ENCODE measurements at places on chromosomes 3 and 15.

DNA sequence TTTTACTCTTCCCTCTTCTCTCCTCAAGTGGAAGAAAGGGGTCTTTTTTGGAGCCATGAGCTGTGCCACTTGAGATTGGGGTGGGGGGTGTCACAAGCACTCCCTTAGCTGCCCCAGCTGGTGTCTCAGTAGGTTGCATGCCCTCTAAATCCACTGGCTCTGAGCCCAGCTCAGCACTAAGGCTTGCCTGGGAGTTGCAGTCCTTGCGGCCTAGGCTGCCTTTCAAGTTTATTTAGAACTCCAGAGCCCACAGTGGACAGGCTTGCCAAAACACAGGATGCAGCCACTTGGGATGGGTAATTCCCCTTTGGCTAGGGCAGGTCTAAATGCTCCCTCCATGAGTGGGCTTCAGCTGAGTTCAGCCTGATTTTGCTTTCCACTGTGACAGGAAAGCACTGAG, 24.7 kb downstream of the C3orf20 start:
- no peak for DNase-seq

DNA sequence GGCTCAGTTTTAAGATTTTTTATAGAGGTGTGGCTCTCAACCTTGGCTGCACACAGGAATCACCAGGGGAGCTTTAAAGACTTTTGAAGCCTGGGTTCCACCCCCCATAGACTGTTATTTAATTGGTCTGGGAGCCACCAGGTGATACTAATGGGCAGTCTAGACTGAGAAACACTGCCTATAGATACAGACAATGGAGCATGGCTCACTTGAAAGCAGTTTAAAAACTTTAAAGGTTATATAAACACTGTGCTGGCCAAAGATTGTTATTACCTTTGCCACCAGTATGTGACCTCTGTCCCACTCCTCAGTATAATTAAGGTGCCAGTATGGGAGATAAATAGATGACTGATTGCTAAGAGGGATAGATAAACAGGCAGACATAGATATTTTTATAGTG, 3.8 kb downstream of the GOLIM4 start:
- no peak for DNase-seq

- DNase-seq: no peak
Measured at GRCh38 chr3:933326-933725, 159.5 kb upstream of the CNTN6 start.

DNA sequence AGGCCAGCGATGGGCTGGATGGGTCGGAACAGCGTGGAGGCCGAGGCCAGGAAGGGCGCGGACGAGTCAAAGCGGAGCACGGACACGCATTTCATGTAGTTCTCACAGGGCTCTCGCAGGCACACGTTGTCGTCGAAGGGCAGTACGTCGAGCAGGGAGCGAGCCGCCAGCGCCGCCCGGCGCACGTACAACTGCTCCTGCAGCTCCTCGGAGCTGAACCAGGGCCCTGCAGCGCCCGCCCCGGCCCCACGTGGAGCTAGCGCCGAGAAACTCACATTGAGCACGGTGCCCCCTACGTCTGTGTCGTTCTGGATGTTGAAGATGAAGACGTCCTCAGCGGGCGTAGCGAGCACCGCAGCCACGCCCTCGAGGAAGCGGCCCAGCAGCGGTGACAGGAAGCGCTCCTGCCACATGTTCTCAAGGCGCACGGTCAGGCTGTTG, 5.8 kb downstream of the CELSR3 start:
- DNase-seq: no peak

GRCh38 chr3:172150913-172151650, 111.7 kb downstream of the FNDC3B start:
- DNase-seq: no peak

- no peak for DNase-seq
Measured at GRCh38 chr3:184679056-184679816, 32.6 kb downstream of the MAGEF1 start.

DNA sequence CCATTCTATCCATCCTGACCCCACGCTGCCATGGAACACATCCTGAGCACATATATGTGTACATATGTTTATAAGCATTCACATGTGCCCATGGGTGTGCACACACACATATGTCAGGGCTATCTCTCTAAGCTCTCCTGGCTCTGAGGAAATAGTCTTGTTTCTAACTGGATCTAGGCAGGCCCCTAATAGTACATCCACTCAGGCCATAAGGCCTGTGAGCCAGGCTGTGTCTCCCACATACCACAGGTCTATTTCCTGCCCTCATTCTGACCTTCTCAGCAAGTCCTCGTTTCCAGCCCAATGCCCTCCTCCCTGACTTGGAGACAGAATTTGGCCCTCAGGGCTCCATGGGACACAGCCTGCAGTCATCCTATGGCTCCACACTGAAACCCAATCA, 284.8 kb upstream of the CTNNB1 start:
- DNase-seq: no peak

DNA sequence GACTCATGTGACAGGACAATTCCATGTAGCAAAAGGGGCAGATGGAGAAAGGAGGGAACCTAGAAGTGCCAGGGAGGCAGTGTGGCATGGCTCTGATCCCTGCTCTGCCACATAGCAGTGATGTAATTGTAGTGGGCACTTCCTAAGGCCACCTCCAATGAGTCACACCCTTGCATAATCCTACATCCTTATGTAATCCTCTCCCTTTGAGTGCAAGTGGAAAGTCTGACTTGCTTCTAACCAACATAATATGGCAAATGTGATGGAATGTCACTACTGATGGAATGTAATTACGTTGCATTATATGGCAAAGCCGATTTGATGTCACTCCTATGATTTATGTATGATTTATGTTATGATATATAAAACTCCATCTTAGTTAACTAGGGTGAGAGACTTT, 72.9 kb upstream of the ATP2C1 start:
- no peak for DNase-seq

DNA sequence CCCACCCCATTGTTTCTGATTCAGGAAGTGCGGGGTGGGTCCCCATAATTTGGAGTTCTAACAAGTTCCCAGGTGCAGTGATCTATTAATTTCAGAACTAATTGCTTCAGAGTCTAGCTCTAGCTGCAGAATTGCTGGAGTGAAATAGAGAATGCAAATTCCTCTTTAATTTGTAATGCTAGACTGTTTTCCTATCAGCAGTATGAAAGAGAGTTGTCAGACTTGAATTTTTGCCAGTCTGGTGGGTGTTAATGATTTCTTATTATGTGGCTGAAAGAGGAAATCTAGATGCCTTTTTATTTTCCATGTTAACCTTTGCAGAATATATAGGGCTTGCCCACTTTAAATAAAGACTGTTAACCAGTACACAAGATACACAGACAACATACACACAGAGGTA, 23.7 kb downstream of the APH1B start:
- DNase-seq: no peak

DNA sequence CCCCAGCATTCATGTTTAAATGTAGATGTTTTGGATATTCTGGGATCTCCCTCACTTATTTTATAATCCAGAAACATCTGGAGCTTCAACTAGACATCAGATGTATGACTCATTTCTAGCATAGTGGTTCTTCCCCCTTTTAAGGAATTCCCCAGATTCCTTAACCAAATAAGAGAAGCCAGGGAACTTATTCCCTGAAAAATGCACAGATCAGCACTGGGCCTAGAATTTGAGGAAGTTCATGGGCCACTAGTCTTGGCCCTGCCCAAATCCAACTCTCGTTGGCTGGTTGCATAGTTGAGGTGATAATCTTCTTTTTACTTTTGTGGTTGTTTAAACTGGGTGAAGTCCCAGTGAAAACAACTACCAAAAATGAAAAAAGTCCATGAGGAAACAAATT, 20.4 kb downstream of the RARRES1 start:
- no peak for DNase-seq

- DNase-seq: no peak
Measured at GRCh38 chr3:53257465-53257864, 1.6 kb upstream of the TKT start.

GRCh38 chr3:146322216-146322817, 71.4 kb upstream of the PLSCR4 start:
- no peak for DNase-seq

DNA sequence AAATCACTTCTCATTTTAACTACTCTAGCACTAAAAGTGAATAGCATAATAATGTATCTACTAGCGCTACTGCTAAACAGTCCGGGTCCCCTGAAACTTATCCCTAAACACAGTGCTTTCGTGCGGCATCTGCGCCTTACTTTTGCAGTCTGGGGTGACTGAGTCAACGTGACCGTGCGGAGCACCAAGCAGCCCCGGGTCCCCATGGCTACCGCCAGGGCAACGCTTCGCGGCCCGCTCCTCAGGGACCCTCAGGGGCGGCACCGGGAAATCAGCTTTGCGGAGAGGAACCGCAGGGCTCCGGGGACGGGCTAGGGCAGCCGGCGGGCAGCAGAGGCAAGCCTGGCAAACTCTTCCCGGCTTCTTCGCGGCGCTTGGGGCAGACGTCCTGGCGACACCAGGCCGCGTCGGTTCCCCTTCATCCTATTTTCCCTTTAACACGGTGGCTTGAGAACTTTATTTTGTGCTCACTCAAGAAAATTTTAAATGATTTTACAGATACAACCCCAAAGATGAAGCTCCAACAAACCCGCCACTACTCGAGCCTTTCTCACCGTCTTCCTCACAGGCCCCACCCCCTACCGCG, 757 bp upstream of the DIPK2A start:
- no peak for DNase-seq

DNA sequence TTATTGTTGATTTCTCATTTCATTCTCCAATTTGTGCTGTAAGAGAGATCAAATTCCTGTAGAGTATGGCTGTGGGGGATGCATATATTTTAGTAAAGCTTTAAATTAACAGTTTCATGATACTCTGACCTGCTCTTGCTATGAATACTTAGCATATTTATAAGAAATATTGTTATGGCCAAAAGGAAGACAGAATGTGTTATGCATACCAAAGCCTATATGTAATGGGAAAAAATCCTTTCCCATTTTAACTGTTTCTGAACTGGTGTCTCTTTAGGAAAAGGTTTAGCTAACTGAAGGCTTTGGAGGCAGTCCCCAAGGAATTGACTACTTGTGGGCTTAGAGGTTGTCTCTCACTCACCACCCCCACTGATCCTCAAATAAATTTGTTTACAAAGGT, 59.2 kb downstream of the CADPS start:
- no peak for DNase-seq

GRCh38 chr3:81531263-81531662, 230.2 kb downstream of the GBE1 start:
- no peak for DNase-seq

DNA sequence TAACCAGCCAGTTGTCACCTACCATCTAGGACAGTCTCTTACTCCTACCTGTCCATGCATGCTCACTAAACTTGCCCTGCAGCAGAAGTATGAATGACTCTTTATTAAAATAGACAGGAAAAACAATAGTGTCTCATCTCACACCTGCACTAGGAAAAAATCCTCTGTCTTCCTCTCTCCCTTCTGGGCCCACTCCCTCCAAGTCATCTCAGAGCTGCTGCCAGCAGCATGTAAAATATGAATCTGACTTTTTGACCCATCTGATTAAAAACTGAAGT, 93.5 kb upstream of the THBS1 start:
- no peak for DNase-seq

GRCh38 chr3:42632146-42632545, 21.4 kb upstream of the ZBTB47 start:
- no peak for DNase-seq

GRCh38 chr3:193774272-193774915, 181.4 kb downstream of the OPA1 start:
- no peak for DNase-seq

- no peak for DNase-seq
Measured at GRCh38 chr3:188578576-188579363, 424.8 kb downstream of the LPP start.

- no peak for DNase-seq
Measured at GRCh38 chr15:61200626-61201025, 28.5 kb downstream of the RORA start.

- no peak for DNase-seq
Measured at GRCh38 chr3:188904670-188905069, 267.1 kb upstream of the TPRG1 start.

DNA sequence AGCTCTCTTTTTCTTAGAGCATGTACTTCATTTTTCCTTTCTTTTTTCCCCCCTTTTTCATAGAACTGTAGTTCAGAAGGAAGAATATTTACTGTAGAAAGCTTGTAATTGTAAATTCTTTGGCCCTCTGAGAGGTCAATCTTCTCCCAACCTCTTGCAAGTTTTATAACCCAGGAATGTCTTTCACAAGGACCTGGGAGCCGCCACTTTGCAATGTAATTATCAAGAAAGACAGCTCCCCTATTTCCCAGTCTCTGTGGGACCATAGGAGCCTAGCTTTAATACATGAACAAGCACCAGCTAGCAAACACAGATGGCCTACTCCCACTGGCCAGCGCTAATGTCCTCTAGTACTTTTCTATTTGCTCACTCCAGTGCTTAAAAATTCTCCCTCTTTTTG, 51.4 kb downstream of the NFKBIZ start:
- no peak for DNase-seq

- DNase-seq: no peak
Measured at GRCh38 chr3:193031911-193032310, 114.3 kb upstream of the MB21D2 start.

- no peak for DNase-seq
Measured at GRCh38 chr3:147383617-147384016, 22.7 kb downstream of the ZIC4 start.

- DNase-seq: no peak
Measured at GRCh38 chr15:73264881-73265280, 103.9 kb downstream of the HCN4 start.

GRCh38 chr3:143480344-143480743, 360.8 kb downstream of the CHST2 start:
- DNase-seq: no peak

GRCh38 chr3:191240486-191240885, 41.4 kb downstream of the OSTN start:
- no peak for DNase-seq

- no peak for DNase-seq
Measured at GRCh38 chr3:45515999-45516725, 78.4 kb upstream of the LIMD1 start.

GRCh38 chr3:76353683-76354082, 568.3 kb upstream of the ZNF717 start:
- DNase-seq: no peak

- DNase-seq: no peak
Measured at GRCh38 chr15:51883271-51883837, 53.9 kb downstream of the TMOD3 start.

GRCh38 chr15:62112616-62113593, 46.1 kb downstream of the C2CD4A start:
- no peak for DNase-seq

- no peak for DNase-seq
Measured at GRCh38 chr3:3209714-3210113, 30.2 kb upstream of the CRBN start.

- no peak for DNase-seq
Measured at GRCh38 chr3:47344971-47345370, 35.9 kb upstream of the PTPN23 start.

GRCh38 chr3:79412537-79412936, 355.3 kb downstream of the ROBO1 start:
- DNase-seq: no peak

Data from activated CD8-positive, alpha-beta memory T cell treated with anti-CD3 and anti-CD28 coated beads for 1 hour (primary cell).